CD4-positive, alpha-beta T cell treated with Interleukin-4 for 4 hours (primary cell): ENCODE measurements at places on chromosomes 5 and 9.
A peak's percentile ranks its signal among the peaks of the same experiment; 100 is the strongest.

GRCh38 chr5:159018855-159019254, 80.9 kb downstream of the EBF1 start:
- DNase-seq: no peak

DNA sequence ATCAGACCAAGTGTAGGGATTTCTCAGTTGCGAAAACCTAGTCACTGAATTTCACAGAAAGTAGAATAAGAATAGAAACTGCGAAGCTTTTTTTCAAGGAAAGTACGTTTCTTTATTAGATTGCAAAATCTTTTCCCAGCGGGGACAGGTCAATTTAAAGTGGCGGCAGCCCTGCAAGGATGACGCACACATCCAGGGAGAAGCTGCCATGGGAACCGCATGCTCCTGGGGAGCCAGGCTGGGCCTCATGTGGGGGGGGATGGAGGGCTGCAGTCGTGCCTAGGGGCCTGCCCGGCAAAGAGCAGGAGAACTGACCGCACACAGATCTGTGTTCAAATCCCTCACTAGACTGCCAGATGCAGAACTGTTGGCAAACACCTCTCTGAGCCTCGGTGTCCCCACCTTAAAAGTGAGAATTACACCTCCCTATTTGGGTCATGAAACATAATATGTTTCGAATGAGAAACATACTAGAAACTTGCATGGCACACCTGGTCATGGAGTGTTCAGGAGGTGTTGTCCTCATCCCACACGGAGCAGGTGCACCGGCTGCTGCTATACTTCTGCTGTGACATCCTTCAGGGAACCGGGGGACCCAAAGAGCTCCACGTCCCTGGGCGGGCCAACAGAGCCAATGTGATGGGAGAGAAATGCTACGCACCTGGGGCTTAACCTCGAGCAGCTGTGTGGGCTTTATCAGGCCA, 127.8 kb upstream of the PHYKPL start:
- DNase-seq: no peak

DNA sequence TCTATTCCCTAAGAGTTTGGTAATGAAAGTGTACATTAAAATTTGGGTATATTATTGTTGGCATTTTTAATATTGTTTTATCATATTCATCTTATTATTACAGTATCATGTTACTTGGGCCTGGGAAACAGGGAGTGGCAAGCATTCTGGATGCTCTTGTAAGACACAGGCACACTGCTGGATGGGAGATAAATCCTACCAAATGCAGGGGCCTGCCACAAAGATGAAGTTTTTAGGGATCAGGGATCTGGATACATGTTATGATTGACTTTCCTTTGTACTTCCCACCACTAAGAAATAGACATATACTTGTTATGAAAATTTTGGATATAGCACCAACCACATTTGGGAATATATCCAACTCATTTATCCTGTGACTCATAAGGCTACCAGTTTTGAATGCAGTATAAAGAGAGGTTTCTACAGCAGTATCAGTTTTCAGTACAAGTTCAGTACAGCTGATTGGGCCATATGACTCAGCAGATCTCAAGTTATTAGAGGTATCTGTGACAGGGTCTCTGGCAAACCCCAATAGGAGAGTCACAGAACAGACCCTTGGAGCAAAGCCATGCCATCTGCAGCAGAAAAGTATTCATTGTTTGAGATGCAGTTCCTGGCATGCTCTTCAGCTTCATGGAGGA, 360.1 kb downstream of the DMAC1 start:
- no peak for DNase-seq

DNA sequence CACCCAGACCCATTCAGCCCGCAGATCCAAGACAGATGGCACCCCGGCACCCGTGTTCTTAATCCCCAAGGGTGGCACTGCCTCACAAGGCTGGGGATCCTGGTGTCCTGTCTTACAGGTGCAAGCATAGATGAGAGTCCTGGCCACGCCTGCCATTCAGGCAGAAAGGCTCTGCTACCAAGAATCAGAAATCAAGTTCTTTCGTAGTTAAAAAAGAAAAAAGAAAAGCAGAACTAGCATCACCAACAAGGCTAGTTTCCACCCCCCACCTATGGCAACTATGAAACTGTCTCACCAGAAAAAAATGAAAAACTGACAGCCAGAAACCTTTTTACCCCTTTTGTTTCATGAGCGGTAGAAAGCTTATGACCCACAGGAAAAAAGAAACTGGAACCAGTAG, 170.4 kb downstream of the SYK start:
- DNase-seq: no peak

DNA sequence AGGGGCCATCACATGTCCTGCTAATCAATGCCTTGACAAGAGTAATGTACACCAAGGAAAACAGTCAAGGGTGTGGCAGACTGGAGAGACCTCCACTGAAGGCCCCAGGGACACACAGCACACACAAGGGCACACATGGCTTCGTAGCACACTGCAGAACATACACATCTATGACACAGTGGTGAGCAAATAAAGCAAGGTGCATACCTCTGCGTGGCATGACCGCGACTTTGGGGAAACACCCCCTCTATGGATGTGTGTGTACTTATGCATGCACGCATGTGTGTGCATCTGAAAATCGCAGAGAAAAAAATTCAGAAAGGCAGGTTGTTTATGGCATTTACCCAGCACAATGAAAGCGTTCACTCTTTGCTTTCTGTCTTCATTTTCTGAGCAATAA, 20.5 kb downstream of the SEMA4D start:
- peak; percentile 59 for DNase-seq

DNA sequence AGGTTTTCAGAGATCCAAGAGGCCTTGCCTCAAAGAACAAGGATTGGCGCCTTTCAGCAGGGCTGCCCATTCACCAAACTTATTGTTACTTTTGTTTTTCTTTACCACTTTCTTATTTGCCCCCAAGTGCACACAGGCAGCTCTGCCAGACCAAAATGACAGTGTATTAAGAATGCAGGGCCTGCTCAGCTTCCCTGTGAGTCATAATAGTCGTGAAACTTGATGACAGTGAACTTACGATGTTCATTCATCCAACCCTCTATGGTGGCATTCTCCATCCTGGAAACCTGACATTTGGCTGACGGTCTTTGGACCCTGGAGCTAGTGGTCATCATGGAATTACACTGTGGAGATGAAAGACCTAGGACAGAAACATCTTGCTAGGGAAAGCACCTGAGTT, 44.3 kb downstream of the UBE2QL1 start:
- DNase-seq: no peak

GRCh38 chr5:145629047-145629446, 206.1 kb downstream of the PRELID2 start:
- DNase-seq: no peak

DNA sequence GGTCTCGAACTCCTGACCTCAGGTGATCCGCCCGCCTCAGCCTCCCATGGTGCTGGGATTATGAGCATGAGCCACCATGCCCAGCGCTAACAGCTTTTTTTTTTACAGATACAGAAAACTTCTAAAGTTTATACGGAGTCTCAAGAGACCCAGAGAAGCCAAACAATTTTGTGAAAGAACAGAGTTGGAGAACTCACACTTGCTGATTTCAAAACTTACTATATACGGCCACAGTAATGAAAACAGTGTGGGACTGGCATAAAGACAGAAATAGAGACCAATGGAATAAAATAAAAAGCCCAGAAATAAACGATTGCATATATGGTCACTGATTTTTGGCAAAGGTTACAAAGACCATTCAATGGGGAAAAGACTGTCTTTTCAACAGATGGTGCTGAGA, 85.6 kb upstream of the CACNA1B start:
- no peak for DNase-seq

GRCh38 chr9:109901201-109901600, 121.2 kb downstream of the PALM2AKAP2 start:
- DNase-seq: no peak

GRCh38 chr5:179954434-179954833, 46.7 kb upstream of the TBC1D9B start:
- DNase-seq: no peak

DNA sequence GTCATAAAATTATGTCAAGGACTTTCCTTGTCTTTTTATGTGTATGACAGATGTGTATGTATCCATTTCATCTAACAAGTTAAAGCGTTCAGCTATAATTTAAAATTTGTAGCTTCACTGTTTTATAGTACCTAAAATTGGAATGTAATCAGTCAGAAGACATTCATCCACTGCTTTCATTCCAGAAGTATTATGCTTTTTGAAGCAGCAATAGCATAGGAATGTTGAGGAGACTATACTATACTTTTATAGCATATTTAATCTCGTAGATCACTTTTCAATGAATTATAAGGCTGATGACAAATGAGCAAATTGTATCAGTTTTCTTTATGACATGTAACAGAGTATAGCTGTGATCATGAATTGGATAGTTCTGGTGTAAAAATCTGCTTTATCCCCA, 6.9 kb downstream of the PCDHGA12 start:
- DNase-seq: no peak

GRCh38 chr9:136744773-136745172, 2.0 kb upstream of the LCN10 start:
- DNase-seq: no peak

GRCh38 chr9:89606049-89606623, 1.3 kb downstream of the GADD45G start:
- peak; percentile 27 for DNase-seq
